ENCODE measurements at places on chromosomes 5 and 9.

DNA sequence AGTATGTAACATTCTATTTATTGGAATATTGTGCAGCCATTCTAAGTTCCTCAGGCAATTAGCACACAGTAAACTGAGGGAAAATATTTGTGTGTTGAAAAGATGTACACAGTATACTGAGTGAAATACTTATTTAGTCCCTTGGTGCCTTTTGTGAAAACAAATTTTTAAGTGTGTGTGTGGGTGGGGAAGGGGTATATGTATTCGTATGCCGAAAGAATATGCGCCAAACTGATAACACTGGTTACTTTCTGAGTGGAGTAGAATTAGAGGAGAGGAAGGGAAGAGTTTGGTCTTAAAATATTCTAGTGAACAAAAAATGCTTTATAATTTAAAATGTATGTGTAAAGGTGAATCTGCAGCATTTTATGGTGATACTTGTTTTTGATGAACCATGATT is 3.1 kb downstream of the DCP2 start:
- no peak for DNase-seq

DNA sequence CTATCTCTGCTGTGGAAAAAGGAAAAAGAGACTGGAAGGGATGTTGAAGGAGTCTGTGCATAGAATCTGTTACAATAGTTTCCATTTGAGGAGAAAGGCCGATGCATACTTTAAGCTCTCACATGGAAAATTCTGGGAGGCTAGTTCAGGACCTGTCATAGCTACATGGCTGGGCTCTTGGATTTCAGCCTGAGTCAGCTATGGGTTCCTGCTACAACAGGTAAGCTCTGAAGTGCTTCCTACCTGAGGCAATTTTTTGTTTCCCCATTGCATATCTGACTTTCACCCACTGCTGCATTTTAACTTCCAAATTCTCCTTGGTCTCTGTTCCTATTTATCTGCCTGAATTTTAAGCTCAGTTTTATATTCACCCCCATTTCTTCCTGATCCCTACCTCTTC is 310.7 kb downstream of the RAB3C start:
- no peak for DNase-seq

- DNase-seq = no peak
Observed at GRCh38 chr9:128254855-128255759, 20.7 kb downstream of the GOLGA2 start.

DNA sequence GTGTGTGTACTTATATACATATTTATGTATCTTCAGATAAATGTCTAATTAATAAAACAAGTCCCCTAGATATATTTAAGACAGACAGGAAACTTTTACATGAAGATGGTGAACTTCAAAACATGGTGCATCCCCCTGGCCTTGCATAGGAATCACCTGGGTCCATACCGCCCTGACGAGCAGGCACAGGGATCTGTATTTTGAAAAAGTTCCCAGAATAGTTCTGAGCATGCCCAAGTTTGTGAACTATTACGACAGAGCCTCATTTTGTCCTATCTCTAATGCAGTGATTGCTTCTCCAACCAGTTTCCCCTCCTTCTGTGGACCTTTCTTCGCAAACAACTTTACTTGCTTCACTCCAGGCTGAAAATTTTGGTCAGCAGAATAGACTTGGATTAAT is 98.1 kb downstream of the APBA1 start:
- DNase-seq = no peak

DNA sequence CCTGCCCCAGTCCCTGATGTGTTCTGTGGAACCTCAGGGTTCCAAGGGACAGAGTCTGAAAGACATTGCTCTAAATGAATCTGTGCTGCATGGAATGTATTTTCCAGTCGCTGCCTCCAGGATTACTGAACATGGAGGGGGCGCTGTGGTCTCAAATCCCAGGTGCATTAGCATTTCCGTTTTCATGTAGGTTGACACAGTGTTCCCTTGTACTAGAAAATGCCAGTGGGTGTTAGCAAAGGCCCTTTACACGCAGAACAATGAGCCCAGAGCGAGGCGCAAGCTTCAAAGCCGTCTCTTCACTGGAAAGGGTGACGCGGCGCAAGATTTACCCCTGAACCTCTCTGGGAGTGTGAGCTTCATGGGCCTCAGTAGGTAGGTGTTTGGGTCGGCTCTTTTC is 308.3 kb downstream of the SLIT3 start:
- DNase-seq = no peak

DNA sequence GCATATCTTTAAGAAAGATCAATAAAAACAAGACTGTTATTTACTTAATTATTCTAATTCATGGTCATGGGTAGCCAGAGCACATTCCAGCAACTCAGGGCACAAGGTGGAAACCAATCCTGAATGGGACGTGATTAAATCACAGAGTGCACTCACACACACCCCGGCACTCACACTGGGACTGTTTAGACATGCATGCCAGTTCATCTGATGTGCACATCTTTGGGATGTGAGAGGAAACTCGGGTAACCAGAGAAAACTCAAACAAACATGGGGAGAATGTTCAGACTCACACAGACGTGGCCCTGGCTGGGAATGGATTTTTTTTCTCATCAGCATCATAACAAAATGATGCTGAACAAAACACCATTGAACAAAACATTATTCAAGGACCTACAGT is 29.4 kb downstream of the SMAD5 start:
- no peak for DNase-seq

- peak; percentile 89 for DNase-seq
Observed at GRCh38 chr5:147310059-147310704, 75.4 kb downstream of the STK32A start.

Data from RWPE2 (cell line).